ENCODE measurements at places on chromosomes 2 and 18.

- DNase-seq = peak; percentile 56
Measured at GRCh38 chr2:172282944-172283343, 144.4 kb upstream of the ITGA6 start.

GRCh38 chr2:50556934-50557575 is 474.9 kb downstream of the NRXN1 start:
- DNase-seq = no peak

DNA sequence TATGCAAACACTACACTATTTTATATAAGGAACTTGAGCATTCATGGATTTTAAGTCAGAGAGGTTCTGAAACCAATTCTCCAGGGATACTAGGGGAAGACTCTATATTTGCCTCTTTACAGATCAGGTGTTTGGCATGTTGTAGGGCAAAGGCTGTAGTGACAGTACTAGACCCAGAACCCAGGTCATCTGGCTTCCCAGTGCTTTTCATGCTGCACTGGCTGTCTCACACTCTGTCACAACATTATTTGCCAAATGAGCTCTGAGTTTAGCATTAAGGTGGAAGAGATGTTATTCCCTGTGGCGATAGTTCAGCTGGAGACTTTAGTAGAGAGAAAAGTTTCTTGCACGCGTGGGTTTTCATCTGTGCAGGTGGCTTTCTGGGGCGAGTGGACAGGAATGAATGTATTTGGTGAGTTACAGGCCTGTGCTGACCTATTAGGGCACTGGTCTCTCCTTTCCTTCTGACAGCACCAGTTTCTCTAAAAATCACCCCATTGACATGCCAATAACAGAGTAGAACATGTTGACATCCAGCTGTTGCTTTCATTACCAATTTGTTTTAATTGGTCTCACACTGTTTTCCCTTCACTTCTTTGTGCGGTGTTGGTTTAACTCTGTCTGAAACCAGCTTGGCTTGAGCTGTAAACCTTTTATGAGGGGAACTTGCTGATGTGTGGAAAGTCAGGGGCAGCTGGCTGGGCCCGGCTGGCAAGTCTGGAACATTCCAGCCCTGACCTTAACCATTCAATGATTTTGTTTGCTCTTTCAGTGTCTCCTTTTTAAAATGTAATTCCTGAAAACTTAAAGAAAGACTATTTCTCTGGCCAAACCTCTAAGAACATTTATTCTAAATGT is 643.0 kb upstream of the FAM98A start:
- DNase-seq = no peak

- DNase-seq = peak; percentile 98
Measured at GRCh38 chr2:136255648-136256461, 137.9 kb upstream of the CXCR4 start.

DNA sequence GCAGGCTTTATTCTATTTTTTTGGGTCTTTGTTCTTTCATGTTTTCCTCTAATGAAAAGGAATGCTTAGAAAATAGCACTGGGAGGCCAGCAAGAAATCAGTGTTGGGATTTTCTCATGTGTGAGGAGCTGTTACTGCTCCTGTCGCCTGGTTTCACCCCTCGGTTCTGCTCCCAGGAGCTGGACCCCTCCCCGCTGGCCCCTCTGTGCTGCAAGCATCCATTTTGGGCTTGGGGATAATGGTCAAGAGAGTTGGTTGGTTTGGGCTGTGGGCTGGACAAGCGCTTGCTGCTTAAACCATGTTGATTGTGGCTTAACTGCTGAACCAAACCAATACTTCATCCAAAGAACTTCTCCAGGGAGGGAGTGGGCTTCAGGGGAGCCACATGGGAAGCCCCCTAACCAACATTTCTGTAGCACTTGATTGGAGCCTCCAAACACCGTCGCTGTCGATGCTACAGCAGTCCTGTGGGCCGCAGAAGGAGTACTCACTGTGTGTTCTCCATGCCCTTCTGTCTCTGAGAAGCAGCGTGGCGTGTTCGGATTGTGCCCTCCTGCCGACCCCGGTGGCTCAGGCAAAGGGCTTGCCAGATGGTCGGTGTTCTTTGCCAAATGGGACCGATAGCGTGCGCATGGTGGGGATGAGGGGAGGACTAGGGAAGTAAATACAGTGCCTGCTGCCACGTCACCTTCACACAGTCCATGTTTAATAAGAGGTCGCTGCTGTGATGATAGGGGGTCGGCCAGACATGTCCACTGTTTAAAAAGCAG is 40.0 kb downstream of the AGAP1 start:
- DNase-seq = no peak

DNA sequence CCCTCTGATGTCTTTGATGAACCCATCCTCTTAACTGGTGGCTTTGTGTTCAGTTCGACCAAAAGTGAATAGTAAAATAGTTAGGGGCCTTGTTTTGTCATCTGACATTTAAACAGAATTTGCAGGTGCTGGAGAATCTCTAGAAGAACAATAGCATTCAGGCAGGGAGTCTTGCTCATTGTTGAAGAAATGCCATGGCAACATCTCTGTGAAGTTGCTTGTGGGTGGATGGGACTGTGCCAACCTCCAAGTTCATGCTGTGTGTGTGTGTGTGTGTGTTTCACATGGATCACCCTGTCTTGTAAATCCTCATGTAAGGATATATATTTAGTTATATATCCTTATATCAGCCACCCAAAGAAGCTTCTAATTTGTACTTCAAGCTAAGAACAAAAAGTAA is 66.7 kb downstream of the SKA1 start:
- DNase-seq = no peak
